ENCODE measurements at places on chromosomes 1 and 21.

DNA sequence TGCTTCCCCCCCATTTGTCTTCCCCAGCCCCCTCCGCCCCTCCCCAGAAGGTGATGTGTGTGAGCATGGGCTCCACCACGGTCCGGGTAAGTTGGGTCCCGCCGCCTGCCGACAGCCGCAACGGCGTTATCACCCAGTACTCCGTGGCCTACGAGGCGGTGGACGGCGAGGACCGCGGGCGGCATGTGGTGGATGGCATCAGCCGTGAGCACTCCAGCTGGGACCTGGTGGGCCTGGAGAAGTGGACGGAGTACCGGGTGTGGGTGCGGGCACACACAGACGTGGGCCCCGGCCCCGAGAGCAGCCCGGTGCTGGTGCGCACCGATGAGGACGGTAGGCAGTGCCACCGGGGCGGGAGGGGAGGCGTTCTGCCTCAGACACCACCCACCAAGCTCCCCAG lies 52.2 kb upstream of the KDM4A start:
- no peak for DNase-seq

GRCh38 chr21:43921979-43922945 lies 57.2 kb downstream of the AGPAT3 start:
- peak; percentile 42 for DNase-seq

DNA sequence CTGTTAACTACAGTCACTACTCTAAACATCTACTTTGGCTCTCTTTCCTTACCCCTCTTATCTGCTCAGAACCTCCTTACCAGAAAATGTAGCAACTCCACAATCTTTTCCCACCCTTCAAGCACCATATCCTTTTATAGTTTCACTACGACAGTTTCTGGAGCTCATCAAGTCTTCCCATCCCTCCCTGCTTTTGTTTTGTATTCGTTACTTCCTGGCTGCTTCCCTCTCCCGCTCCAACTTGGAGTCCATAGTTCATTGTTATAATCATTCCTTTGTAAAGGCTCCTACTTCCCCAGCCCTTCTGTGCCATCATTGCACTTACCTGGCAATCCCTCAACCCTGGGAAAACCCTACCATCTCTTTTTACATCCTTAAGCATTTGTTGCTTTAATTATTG lies 18.0 kb downstream of the MPZL1 start:
- DNase-seq = no peak

GRCh38 chr1:63818567-63819325 lies 44.9 kb downstream of the ROR1 start:
- DNase-seq = no peak

DNA sequence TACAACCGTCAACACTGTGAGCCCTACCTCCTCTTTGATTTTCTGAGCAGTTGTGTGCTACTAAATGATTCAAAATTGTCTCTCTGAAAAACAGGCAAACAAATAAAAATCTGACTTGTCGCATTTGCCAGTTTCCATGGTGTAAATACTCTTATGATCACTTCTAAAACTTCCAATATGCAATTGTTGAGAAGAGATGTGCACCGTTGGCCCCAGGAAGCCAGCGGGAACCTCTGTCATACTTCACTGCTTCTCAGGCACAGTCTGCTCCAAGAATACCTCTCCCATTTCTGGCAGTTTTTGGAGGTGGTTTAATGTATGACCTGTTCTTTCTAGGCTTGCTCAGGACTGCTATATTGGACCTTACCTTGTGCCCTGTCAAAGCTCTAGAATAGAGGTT lies 196.0 kb upstream of the NCAM2 start:
- DNase-seq = no peak

DNA sequence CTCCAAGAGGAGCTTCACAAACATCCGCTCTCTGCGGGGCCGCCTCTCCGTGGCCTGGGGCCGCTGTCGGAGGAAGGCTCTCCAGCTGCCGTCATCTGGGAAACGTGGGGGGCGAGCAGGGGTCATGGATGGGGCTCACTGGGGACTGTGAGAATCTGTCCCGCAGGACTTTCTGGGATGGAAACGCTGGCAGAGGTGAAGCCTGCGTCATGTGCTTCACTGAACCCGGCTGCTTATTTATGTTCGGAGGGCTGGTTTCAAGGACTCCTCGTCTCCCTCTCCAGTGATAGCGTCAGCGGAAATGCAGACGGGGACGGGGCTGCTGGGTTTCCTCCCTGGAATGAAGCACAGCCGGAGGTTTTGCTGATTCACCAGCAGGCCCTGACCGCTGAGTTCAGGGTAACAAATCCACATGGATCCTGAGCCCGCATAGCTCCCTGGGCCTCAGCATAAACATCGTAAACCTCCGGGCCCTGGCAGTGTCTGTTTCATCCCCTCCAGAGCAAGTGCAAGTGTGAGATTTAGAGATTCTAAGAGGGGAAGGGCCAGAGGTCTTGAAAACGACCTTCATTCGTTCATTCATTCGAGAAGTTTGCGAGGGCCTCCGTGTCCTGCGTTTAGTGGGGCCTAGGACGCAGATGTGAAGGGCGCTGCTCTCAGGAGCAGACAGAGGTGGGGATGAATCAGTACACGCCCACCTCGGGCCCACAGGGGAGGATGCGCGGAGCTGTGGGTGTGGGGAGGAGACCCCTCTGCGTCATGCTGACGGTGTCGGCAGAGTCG lies 7.0 kb upstream of the POFUT2 start:
- no peak for DNase-seq

GRCh38 chr21:31064803-31065202 lies 26.5 kb upstream of the KRTAP19-8 start:
- no peak for DNase-seq

DNA sequence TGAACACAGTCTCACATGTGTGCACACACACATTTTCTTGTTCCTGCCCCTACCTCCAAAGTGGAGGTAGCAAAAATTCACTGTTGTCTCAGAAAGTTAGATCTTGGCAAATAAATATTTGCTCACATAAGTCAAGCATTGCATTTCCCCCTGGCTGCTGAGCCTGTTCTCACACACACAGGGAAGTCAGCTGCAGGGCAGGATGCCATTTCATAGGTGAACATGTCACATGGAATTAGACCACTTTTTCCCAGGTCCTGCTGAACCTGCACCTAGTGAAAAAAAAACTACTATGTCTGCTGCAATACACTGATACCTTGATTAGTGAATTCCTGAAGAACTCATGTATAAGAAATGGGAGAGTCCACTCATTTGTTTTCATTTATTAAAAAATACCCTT lies 5.3 kb upstream of the CD55 start:
- no peak for DNase-seq

DNA sequence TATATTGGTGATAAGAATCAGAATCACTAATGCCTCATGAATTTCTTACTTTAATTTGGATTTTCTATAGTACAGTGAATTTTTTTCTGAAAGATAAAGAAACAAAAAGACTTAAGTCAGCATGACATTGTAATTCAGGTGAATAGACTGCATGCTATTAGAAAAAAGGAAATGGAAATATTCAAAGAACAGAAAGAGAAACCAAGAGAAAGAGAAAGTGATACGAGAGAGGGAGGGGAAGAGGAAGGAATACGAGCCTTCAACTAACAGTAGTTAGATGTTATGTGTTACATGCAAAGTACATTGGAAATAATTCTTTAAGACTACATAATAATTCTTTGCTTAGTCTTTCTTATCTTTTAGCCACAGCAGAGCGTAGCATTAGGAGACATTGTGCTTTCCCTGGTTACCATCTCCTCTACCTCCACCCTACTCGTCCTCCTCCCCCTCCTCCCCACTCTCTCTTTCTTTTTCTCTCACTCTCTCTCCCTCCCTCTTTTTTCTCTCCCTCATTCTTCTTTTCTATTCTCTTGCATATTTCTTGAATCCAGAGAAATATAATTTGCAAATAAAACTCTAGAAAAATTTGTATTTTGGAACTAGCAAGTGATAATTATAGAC lies 46.4 kb upstream of the ADGRL4 start:
- DNase-seq = no peak

- DNase-seq = no peak
Measured at GRCh38 chr1:212641956-212642355, 33.4 kb downstream of the ATF3 start.

DNA sequence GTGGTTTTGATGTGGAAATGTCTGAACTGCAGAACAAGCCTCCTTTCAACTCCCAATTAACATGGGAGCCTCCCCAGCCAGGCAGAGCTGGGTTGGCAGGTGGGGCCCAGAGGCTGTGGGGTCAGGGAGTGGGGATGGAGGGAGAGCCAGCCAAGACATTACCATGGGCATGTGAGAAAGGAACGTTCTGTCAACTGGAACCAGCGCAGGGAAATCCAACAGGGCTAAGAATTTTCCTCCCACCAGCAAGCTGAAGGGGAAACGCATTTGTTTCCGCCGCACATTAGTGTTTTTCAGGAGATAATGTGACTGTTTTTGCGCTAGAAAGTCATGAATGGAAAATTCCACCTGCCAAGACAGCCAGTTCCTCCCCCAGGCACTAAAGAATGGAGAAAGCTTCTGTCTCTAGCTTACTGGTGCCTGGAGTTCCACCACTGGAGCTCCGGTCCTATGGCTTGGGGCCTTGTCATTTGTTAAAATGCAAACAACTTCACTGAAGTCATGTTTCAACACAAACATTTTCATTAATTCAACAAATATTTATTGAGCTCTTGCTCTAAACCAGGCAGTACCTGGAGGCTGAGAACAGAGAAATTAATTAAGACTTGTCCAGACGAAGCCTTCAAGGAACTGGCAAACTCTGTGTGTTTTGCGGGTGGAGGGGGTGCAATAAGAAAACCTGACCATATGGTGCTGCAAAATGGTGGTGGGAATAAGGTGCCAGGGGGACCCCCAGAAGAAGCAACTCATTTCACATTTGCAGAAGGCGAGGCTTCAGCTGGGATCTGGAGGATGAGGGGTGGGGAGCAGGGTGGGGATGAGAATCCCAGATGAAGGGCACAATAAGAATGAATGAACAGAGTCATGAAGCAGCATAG lies 305.1 kb downstream of the MATN1 start:
- DNase-seq = no peak

DNA sequence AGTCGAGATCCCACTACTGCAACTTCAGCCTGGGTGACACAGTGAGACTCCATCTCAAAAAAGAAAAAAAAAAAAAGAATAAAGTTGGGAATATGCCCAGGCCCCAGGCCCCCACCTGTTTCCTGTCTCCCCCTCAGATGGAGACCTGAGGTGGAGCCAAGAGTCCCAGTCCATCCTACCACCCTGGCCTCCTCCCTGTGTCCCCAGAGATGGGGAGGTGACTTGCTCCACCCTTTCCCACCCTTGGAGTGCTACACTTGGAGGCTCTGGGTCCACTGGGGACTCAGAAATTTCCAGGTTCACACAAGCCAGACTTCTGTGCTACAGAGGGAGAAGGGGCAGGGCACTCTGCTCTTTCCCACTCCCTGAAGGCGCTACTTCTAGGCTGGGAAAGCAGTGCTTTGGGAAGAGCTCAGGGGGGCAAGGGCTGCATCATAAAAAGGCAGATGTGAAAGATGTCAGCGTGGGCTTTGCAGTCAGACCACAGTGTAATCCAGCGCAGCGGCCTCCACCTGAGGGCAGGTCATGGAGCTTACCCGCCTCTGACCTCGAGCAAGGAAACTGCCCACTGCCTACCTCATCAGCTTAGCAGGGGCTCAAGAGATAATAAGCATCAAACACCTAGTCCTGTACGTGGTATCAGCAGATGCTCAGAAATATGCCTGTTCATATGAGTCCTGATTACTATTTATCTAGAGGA lies 13.4 kb downstream of the TMEM63A start:
- no peak for DNase-seq
